ENCODE measurements at places on chromosomes 1 and 21.

- no peak for DNase-seq
Observed at GRCh38 chr1:119946724-119947123, 50.4 kb upstream of the ADAM30 start.

DNA sequence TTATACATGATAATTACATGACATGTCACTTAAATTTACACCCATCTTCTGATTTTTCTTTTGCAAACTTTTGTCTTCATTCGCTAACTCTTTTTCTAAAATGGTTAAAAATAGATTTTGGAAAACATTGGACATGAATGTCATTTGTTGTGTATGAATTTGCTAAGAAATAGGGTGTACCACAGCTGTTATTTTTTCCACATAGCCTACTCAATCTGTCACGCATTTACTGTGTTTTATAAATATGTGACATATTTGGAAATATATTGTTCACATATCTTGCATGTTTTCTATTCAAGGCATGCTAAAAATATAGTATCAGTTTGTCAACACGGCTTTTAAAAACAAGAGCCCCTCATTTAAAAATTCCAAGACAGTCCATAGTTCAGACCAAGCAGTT lies 47.9 kb upstream of the TARBP1 start:
- no peak for DNase-seq

DNA sequence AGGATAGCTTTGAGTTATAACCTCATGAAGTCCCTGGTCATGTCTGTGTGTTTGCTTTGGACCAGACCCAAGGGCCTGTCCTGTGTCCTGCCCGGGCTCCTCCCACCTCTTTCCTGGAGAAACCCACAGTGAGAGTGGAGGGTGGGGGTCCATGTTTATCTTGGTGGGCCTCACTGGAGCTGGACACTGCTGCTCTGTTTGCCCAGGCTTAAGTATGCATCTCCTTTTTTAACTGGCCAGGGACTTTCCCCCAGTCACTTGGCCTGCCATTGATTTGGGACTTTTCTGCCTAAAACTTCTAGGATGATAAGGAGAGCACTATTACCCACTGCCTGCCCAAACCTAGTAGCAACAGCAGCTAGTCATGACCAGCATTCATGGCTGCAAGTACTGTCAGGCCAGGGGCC lies 49.8 kb downstream of the DDR2 start:
- no peak for DNase-seq

GRCh38 chr1:21241771-21242581 lies 48.3 kb downstream of the ECE1 start:
- no peak for DNase-seq

DNA sequence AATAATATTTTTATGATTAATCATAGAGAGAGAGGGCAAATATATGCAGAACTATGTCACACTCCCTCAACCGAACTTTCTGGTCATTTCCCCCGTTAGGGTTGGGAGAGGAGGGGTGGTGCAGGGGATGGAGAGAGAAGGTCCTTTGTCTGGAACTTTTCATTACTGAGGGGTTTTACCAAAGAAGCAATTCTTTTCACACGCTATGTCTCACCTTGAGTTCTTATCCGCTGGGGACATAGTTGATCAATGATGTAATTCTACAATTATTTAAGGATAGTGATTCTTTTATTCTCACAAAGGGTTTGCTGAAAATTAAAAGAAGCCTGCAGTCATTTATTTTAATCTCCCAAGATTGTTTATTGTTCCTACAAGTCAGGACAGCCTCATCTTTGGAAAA lies 98.3 kb upstream of the RUNX1 start:
- DNase-seq: no peak

DNA sequence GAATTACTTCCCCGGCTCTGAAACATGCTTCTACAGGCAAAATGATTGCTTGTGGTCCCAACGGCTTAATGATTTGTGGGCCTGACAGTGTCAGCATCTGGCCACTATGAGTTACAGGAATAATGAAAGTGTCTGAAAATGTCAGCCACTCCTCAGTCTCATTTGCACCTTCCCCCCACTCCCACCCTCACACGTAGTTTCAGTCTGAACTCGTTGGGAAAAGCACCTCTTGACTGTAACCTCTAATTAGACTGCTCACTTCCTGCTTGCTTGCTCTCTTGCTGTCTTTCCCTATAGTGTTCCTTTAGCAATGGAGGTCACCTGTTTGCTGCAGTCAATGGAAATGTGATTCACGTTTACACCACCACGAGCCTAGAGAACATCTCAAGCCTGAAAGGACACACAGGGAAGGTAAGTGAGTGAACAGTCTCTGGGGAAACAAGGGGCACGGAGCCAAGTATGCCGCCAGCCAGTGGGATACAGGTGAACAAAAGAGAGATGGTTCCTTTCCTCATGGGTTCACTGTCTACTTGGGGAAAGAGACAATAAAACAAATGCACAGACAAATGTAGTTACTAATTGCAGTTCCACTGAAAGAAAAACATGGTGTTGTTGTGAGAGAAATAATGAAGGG lies 27.1 kb downstream of the CFAP57 start:
- DNase-seq: no peak

DNA sequence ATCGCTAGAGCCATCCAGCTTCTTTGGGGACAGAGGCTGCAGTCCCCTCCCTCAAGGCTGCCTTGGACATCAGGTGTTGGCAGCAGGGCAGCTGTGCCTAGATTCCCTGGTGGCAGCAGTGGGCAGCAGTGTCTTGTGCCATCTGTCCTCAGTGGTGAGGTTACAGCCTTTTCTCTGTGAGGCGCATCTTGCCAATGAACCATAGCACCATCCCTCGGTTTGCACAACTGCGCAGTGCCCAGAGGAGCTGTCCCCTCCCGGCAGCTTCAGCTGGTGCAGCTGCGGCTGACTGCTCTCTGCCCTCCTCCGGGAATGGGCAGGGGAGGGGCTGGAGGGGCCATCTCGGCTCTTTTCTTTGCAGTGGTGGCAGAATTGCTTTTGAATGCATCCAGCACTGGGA lies 59.0 kb upstream of the C8B start:
- no peak for DNase-seq

DNA sequence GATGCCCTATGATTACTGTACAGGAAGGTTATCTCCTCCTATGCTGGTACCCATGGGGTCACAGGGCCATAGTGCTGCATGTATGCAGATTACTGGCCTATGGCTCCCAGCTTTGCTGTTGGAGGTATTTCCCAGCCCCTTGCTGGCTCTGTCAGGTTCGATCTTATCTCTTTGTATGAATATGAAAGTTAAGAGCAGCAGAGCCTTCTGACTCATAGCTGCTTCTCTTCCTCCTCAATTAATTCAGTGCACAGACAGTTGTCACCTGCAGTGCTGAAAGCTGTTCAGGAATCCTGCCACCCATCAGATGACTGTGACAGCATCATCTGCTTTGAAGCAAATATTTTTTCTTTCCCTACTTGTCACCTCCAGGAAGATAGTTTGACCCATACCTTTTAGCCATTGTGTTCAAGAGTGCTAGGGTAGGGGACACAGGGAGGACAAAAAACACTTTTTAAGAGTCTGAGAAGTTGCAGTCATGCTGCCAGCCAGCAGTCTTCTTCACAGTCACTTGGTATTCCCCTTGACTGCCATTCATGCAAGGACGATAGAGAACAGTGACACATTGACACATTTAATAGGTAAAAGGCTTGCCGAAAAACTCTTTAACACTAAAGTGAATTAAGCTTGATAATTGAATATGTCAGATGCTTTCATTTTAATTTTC lies 73.1 kb downstream of the KIF1B start:
- no peak for DNase-seq

GRCh38 chr21:45465611-45466329 lies 60.8 kb downstream of the COL18A1 start:
- DNase-seq: no peak

DNA sequence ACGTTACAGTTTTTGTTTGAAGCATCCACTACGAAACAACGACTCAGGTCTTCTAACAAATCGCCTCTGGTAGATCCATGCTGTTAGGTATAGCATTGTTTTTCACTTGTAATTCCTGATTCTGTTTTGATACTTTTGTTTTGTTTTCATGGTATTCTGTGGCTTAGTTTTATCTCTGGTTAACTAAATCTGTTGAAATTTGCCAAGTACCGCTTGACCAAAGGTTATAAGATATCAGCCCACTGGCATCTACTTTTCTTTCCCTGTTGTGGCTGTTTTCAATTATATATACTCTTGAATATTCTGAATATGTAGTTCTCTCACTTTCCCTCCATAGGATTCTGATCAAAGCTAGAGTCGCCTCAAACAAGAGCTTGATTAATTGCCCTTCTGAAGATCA lies 274.8 kb upstream of the C1orf105 start:
- no peak for DNase-seq

- DNase-seq: no peak
Observed at GRCh38 chr1:115238336-115239147, 99.5 kb downstream of the NGF start.

- DNase-seq: no peak
Observed at GRCh38 chr1:167524651-167525050, 6.3 kb upstream of the CD247 start.

DNA sequence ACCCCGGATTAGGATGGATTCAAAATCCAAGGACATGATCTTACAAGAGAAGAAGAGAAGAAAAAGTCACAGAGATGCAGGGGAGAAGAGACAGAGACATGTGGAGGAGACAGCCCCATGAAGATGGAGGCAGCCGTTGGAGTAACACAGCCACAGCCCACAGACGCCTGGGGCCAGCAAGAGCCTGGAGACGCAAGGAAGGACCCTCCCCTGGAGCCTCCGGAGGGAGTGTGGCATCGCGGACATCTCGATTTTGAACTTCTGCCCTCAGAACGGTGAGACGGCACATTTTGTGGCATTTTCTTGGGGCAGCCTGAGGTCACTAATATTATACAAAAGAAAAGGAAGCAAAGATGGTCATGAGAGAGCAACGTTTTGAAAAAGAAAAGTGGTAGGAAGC lies 28.8 kb downstream of the ABCG1 start:
- DNase-seq: no peak

GRCh38 chr1:158147869-158148268 lies 32.8 kb upstream of the CD1D start:
- DNase-seq: no peak

- DNase-seq: peak; percentile 59
Observed at GRCh38 chr1:93033785-93034184, 45.3 kb upstream of the MTF2 start.

GRCh38 chr1:42639116-42639515 lies 19.1 kb upstream of the PPIH start:
- no peak for DNase-seq

DNA sequence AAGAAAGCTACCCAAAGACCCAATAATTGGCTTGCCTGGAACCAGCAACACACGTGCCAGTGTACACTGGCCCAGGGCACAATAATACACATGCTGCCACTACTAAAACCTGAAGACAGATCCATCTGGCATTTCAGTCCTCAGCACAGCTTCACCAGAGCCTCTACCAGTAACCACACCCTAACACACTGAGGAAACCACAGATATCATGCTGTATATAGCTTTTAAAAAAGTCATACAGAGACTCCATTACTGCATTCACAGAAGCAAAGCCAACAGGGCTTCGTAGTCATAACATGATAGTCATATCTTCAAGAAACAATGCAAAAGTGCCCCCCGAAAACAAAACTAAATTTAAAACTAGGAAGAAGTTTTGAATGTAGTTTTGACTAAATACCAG lies 40.6 kb upstream of the NEGR1 start:
- no peak for DNase-seq

DNA sequence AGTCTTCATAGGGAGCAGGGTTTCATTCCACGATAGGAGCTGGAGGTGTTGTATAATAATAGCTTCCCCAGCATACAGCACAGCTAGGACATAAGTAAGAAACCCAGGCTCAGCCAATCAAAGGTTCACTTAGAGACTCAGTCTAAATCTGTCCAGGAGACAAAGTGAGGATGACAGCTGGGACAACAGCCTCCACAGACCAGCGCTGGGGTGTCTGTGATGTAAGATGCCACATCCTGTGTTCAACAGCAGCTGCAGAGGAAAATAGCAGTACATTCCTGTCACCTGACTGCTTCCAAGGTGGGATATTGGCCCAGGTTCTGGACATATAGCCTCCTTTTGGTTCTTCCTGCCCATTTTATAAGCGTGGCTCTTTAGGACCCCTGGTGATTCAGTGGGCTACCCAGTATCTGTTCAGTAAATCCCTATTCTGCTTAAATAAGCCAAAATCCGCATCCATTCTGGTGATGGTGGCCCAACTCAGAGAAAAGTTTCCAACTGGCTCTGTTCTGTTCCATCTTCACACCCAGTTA lies 176.8 kb upstream of the SYT6 start:
- no peak for DNase-seq

DNA sequence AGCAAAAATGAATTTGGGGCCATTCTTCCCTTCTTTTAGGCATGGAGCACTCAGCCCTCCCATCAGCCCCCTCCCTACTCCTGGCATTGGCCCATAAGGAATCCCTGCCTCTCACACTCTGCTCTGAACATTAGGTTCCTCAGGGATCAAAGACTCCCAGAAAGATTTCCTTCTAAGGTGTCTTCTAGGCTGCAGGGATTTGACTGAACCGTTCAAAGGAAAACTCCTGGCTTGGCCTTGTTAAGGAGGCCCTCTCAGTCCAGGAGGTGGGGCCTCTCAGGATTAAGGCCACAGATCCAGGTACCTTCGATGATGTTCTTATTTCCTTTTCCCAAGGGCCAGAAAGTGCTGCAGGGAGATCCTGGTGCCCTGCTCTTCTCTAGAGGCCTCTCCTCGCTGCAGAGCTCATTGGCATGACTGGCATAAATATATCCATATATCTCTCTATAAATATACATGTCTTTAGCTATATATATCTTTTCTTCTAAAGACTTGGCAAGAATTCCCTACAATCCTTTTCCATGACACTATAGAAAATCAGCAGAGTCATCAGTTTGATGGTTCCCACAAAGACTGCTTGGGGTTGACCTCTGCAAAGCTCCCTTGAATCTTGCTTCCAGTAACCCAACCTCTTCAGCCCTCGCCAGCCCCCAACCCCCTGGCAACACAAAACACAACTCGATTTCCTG lies 59.1 kb downstream of the PLXNA2 start:
- DNase-seq: no peak

- no peak for DNase-seq
Observed at GRCh38 chr1:72037745-72038343, 244.5 kb downstream of the NEGR1 start.

- no peak for DNase-seq
Observed at GRCh38 chr1:88022516-88022915, 661.6 kb upstream of the PKN2 start.

DNA sequence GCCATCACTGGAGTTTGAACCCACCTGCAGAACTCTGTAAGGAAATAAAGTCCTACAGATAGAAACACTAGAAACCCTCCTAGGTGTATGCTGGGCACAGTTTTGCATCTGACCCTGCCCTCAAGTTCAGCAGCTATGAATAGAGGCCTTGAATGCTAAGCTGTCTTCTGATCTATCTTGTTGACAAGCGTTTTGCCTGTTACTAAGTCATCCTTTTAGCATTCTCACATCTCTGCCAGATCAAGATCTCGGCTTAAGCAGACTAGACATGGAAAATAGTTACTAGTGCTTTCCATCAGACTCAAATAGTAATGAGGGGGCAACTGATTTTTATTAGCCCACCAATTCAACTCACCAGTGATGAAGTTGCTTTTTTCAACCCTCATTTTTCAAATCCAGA lies 10.5 kb downstream of the TBX15 start:
- DNase-seq: no peak

DNA sequence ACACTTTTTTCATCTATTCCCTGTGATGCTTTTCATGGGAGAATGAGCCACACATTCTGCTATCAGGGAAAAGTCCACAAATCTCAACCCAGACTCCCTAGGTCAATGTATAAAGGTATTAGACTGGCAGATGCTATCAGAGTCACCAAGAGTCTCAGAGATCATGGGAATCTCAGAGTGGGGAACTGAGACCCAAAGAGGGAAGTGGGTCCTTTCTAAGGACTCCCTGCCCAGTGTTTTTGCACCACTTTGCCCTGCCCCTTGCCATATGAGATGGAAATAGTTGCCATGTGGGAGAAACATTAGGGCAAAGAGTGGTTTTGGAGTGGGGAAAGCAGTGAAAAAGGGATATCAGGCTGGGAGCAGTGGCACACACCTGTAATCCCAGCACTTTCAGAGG lies 19.1 kb upstream of the AZIN2 start:
- DNase-seq: no peak
